Heart right ventricle (tissue), 16 donors: ENCODE measurements at places on chromosomes 5 and 9.

DNA sequence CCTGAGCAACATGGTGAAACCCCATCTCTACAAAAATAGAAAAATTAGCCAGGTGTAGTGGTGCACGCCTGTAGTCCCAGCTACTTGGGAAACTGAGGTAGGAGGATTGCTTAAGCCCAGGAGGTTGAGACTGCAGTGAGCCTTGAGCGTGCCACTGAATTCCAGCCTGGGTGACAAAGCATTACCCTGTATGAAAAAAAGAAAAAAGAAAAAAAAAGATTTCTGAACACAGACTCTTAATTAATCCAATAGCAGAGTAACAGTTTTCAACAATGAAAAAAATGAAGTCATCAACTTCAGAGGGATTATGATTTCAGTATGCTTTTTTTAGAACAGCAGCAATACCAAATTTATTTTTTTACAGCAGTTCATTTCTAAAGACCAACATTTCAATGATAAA, 118.8 kb upstream of the TNPO1 start:
- DNase-seq, result no peak
- H3K4me1 ChIP-seq, result no peaks in the 10 kb centered on the region
- no peaks in the 10 kb centered on the region for H3K36me3 ChIP-seq
- H3K27me3 ChIP-seq, result no peaks in the 10 kb centered on the region
- H3K27ac ChIP-seq, result no peak overlapping the region
- no peak overlapping the region for H3K4me3 ChIP-seq

DNA sequence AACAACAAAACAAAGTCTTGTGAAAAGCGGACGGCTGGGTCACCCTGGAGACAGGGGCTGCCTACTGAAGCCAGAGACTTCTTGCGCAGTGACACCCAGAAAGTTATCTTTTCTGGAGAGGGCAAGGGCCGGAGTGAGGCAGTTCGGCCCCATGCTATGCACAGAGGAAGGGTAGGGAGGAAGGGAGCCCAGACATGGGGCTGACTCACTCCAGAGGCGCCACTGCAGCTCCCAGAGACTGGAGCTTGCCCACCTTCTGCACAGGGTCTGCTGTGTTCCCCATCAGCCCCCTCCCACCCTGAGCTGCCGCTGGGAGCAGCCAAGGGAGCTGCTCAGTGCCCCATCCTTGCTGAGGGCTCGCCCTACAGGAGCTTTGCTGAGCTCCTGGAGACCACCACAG, 13.3 kb downstream of the SLC6A3 start:
- H3K27me3 ChIP-seq, result no peaks in the 10 kb centered on the region
- no peaks in the 10 kb centered on the region for H3K36me3 ChIP-seq
- DNase-seq, result no peak

DNA sequence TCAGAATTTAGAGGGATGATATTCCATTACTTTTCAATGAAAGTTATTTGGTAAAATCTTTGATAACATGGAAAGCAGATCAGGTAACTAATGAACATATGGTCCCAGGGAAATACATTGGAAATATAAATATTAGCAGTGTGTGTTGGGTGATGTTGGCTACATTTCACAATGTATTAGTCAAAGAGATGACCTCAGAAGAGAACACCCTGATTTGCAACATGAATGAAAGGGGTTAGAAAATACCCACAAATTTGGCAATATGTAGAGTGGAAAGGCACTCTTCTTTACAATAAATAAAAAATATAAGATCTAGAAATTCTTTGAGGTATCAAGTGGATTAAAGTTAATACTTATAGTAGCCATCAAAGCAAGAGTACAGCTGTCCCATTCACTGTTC, 606.7 kb downstream of the PSAT1 start:
- no peak overlapping the region for H3K4me3 ChIP-seq
- H3K4me1 ChIP-seq, result no peaks in the 10 kb centered on the region
- no peak overlapping the region for H3K27ac ChIP-seq
- no peak for DNase-seq
- no peaks in the 10 kb centered on the region for H3K36me3 ChIP-seq
- no peaks in the 10 kb centered on the region for H3K27me3 ChIP-seq

DNA sequence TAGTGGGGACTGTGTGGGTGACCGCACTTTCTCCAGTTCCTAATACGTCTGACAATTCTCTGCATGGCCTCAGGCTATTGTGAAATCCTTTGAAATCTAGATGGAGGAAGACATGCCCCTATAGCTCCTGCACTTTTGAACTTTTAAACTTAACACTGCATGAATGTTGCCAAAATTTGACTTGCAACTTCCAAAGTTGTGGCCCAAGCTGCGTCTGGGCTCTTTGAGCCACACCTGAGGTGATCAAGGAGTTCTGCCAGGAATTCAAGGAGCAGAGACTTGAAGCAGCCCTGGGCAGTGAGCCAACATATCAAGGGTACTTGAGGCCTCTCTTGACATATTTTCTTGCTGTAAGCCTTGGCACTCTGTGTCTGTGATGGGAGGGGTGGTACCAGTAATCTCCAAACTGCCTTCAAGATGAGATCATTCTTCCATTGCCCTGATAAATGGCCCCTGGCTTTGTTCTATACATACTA, 1336.1 kb upstream of the CDH9 start:
- no peak overlapping the region for H3K4me3 ChIP-seq
- H3K27me3 ChIP-seq, result no peaks in the 10 kb centered on the region
- no peak for DNase-seq
- H3K27ac ChIP-seq, result no peak overlapping the region

GRCh38 chr5:143014017-143014651, 244.0 kb downstream of the ARHGAP26 start:
- peaks cover 27% of the 10 kb centered on the region for H3K4me1 ChIP-seq
- peaks cover 41% of the 10 kb centered on the region for H3K36me3 ChIP-seq
- no peak overlapping the region for H3K4me3 ChIP-seq
- no peak overlapping the region for H3K27ac ChIP-seq
- DNase-seq, result peak; percentile 39

- H3K27me3 ChIP-seq, result no peaks in the 10 kb centered on the region
- H3K4me1 ChIP-seq, result no peaks in the 10 kb centered on the region
- H3K27ac ChIP-seq, result no peak overlapping the region
- H3K36me3 ChIP-seq, result no peaks in the 10 kb centered on the region
Measured at GRCh38 chr5:71748360-71748759, 29.3 kb downstream of the CARTPT start.

- DNase-seq, result no peak
- no peak overlapping the region for H3K27ac ChIP-seq
- H3K36me3 ChIP-seq, result no peaks in the 10 kb centered on the region
- H3K4me3 ChIP-seq, result no peak overlapping the region
- no peaks in the 10 kb centered on the region for H3K27me3 ChIP-seq
Measured at GRCh38 chr5:122674385-122674784, 100.5 kb upstream of the SNX2 start.

GRCh38 chr9:16312116-16312515, 558.4 kb downstream of the BNC2 start:
- H3K4me3 ChIP-seq, result no peak overlapping the region
- H3K27ac ChIP-seq, result no peak overlapping the region
- no peaks in the 10 kb centered on the region for H3K4me1 ChIP-seq

GRCh38 chr5:5522336-5522735, 99.9 kb downstream of the ICE1 start:
- DNase-seq, result no peak
- H3K27ac ChIP-seq, result no peak overlapping the region
- H3K27me3 ChIP-seq, result no peaks in the 10 kb centered on the region
- no peak overlapping the region for H3K4me3 ChIP-seq
- no peaks in the 10 kb centered on the region for H3K4me1 ChIP-seq
- no peaks in the 10 kb centered on the region for H3K36me3 ChIP-seq

GRCh38 chr5:174828804-174829510, 104.6 kb downstream of the MSX2 start:
- no peaks in the 10 kb centered on the region for H3K4me1 ChIP-seq
- peak overlapping the region; percentile 20 for H3K27ac ChIP-seq
- H3K4me3 ChIP-seq, result no peak overlapping the region

GRCh38 chr9:115211413-115212124, 93.6 kb upstream of the TNC start:
- H3K4me3 ChIP-seq, result no peak overlapping the region
- H3K4me1 ChIP-seq, result no peaks in the 10 kb centered on the region
- no peak for DNase-seq
- no peaks in the 10 kb centered on the region for H3K36me3 ChIP-seq
- no peak overlapping the region for H3K27ac ChIP-seq

DNA sequence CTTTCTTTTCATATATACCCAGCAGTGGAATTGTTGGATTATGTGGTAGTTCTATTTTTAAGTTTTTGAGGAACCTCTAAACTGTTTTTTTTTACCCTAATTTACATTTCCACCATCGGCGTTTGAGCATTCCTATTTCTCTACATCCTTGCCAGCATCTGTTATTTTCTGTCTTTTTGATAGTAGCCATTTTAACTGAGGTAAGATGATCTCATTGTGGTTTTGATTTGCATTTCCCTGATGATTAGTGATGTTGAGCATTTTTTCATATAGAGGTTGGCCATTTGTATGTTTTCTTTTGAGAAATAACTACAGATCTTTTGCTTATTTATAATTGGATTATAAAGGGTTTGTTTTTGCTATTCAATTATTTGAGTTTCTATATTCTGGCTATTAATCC, 71.7 kb upstream of the TNC start:
- no peaks in the 10 kb centered on the region for H3K27me3 ChIP-seq
- H3K27ac ChIP-seq, result no peak overlapping the region
- DNase-seq, result no peak
- no peaks in the 10 kb centered on the region for H3K36me3 ChIP-seq

DNA sequence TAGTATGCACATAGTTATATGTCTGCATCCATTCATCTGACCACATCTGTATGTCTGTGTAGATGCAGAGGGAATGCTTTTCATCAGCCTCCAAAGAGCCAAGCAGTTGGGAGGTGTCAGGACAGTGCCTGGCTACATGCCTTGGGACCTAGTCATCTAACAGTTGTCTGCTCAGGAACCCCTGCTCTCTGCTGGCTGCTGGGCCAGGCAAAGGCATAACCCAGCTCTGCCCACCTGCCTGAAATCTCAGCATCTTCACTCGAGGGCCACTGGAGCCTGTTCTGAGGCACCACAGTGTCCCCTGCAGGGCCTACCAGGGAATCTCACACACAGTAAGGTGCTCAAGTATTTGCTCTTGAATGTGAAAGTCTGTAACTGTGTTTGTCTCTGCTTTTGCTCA, 3.7 kb downstream of the C9orf50 start:
- peaks cover 21% of the 10 kb centered on the region for H3K27me3 ChIP-seq
- no peaks in the 10 kb centered on the region for H3K36me3 ChIP-seq
- H3K27ac ChIP-seq, result no peak overlapping the region
- no peak overlapping the region for H3K4me3 ChIP-seq

- H3K4me3 ChIP-seq, result no peak overlapping the region
- DNase-seq, result peak; percentile 41
- peaks cover 3% of the 10 kb centered on the region for H3K4me1 ChIP-seq
- H3K27me3 ChIP-seq, result no peaks in the 10 kb centered on the region
- H3K27ac ChIP-seq, result no peak overlapping the region
- no peaks in the 10 kb centered on the region for H3K36me3 ChIP-seq
Measured at GRCh38 chr9:2493109-2493508, 128.5 kb upstream of the VLDLR start.

DNA sequence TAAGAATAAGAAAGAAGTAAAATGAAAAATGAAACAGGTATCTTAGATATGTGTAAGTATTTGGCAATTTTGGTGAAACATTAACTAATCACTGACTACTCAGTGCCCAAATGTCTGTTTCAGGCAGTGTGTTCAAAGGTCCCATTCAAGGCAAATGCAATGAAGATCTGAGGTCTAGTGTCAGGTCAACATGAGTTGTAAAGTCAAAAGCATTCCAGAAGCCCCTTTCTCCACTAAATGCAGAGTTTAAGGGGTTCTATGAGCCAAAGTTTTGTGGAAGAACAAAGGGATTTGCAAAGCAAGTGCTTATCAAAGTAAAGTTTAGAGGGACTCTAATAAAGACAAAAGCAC, 71.0 kb upstream of the GPBP1 start:
- no peaks in the 10 kb centered on the region for H3K4me1 ChIP-seq
- H3K4me3 ChIP-seq, result no peak overlapping the region
- H3K36me3 ChIP-seq, result no peaks in the 10 kb centered on the region
- no peak overlapping the region for H3K27ac ChIP-seq
- DNase-seq, result no peak
- H3K27me3 ChIP-seq, result no peaks in the 10 kb centered on the region

GRCh38 chr5:4275232-4275631, 679.6 kb downstream of the IRX1 start:
- no peak overlapping the region for H3K27ac ChIP-seq
- no peaks in the 10 kb centered on the region for H3K36me3 ChIP-seq
- no peaks in the 10 kb centered on the region for H3K27me3 ChIP-seq
- no peak overlapping the region for H3K4me3 ChIP-seq
- no peaks in the 10 kb centered on the region for H3K4me1 ChIP-seq
